ENCODE measurements at places on chromosomes 5 and 9. TPM values are rescaled to one million over a fixed set of nuclear protein-coding genes. Genes with fewer than 3 reads are reported as not detected.
A peak's percentile ranks its signal among the peaks of the same experiment; 100 is the strongest.

GRCh38 chr5:139636975-139637408, 11.2 kb upstream of the CXXC5 start:
- DNase-seq: no peak

DNA sequence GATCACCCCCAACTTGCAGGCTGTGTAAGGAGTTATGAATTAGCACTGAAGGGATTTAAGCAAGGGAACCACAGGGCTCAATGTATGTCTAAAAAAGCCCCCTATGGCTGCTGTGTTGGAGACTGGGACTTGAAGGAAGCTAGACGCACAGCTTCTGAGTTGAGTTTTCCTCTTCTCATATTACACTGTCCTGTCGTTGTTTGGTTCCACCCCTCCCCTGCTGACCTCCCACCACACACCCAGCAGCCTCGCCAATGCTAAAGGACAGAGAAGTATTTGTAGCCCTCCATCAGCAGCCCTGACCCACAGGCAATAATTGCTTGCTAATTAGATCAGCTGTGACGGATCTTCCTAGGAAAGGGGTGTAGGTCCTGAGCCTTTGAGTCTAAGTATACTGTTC, 15.1 kb upstream of the CARTPT start:
- DNase-seq: peak; percentile 38

DOCK2 gene
- total RNA-seq: 7.8 TPM

PCDHGC4 gene
- total RNA-seq: 4.0 TPM

DNA sequence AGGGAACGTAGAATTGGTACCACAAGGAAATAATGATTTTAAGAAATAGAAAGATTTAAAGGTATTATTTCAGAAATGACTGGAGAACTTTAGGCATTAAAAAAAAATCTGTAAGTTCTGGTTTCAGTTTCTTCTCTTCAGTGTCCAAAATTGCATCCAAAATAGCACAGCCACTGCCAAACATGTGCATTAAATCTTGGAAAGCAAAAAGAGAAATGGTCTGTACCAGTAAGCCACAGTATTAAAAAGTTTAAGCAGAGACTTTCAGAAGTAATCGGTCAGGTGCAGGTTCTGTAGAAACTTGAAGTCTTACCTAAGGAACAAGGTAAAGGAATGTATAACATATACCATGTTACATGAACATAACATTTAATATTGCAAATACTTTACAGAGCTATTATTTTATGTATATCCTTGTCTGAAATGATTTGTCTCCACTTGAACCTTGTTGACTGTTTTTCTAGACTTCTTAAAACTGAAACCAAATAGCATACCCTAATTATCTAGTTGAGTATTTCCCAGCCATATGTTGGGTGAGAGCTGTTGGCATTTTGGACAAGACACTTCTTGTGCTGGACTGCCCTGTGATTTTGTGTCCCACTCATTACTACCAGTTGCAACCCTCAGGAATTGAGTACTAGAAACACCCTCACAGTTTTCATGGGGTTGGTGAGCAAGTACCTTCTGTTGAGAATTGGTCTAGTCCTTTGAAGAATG, 32.1 kb downstream of the NIPBL start:
- no peak for DNase-seq
